ENCODE measurements at places on chromosomes 16 and 17. TPM values are rescaled to one million over a fixed set of nuclear protein-coding genes. Genes with fewer than 3 reads are reported as not detected.

Gene FBXW10
- total RNA-seq: not detected

Gene CEP295NL
- total RNA-seq: 5.9 TPM

Gene ANKFN1
- total RNA-seq: not detected

Gene ARHGAP44
- total RNA-seq: not detected
